NCI-H446 treated with DMSO at 0.1 percent for 48 hours (cell line): ENCODE measurements at places on chromosomes 3 and 15.

DNA sequence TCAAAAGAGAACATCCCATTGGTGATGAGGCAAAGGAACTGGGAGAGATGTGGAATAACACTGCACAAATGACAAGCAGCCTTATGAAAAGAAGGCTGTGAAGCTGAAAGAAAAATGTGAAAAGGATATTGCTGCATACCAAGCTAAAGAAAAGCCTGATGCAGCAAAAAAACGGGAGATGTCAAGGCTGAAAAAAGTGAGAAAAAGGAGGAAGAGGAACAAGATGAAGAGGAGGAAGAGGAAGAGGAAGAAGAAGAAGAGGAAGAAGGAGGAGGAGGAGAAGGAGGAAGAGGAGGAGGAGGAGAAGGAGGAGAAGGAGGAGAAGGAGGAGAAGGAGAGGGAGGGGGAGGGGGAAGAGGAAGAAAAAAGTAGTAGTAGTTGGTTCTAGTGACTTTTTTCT is 41.8 kb upstream of the TEX9 start:
- no peak for DNase-seq

DNA sequence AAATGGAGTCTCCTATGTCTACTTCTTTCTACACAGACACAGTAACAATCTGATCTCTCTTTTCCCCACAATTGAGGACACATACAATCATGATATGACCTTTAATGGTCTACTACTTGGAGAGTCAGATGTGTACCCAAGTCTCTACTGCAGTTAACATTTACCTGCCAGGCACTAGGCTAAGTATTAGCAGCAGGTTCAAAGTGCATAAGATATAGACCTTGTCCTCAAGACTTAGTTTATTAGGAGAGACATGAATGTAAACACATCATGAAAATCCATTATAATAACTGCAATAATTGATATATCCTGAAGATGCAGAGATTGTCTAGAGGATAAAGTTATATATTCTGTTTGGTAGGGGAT is 3.1 kb downstream of the SLC35A5 start:
- no peak for DNase-seq

DNA sequence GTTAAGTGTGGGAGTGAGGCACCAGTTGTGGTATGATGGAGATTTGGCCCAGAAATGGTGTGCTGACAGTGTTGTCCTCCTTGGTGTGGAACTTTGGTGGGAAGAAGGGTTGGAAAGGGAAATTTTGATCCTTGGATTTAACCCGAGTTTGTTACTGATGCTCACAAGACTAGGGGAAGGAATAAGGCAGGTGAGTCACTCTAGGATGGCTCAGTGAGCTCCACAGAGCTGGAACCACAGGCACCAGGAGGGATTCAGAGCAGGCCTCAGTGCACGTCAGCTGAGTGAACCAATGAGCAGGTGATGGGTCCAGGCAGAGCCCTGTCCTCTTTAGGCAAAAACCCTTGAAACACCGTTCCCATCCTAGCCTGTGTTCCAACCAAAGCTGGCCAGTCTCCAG is 11.4 kb downstream of the CHRD start:
- DNase-seq, result no peak

- DNase-seq, result no peak
These were observed 1.9 kb downstream of the PIGZ start for GRCh38 chr3:196966526-196967401.

DNA sequence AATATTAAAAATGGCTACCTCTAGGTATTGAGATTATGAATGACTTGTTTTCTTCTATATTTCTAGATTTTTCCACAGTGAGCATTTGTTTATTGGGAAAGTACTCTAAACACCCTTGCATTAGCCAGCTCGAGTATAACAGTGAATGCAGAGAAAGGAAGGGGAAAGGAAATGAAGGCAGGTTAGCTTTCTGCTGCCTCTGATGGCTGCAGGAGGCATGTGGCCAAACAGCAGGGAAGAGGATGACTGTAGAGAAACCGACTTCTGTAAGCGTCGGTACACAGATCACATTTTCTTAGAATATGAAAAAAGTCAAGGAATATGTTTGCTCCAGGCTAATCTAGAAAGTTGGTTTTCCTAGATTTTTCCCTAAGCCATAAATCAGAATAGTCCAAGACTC is 19.8 kb downstream of the GNB5 start:
- no peak for DNase-seq
